ENCODE measurements at places on chromosomes 3 and 15. TPM values are rescaled to one million over a fixed set of nuclear protein-coding genes. Genes with fewer than 3 reads are reported as not detected.
A peak's percentile ranks its signal among the peaks of the same experiment; 100 is the strongest.

GRCh38 chr3:160378331-160379109 lies 20.5 kb downstream of the IFT80 start:
- DNase-seq = no peak

DNA sequence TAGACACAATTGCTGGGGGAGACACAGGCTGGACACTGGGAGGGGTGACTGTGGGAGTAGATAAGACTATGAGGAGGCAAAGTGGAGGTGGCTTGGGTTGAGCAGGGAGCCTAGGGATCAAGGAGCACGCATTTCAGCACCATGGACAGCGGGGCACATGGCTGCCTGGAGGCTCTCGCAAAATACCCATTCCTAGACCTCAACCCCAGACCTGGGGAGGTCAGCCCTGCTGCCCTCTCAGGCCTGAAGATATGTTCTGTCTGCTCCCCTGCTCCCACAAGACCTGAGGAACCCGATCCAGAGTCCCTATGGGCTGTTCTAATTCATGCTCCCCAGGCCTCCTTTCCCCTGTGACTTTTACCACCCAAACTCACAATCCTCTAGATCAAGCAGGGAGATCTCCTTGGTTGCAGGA lies 16.0 kb upstream of the CPEB1 start:
- peak; percentile 32 for DNase-seq

- DNase-seq = no peak
Measured at GRCh38 chr3:10775828-10776227, 40.2 kb upstream of the SLC6A11 start.

GRCh38 chr3:187952849-187953248 lies 201.1 kb upstream of the LPP start:
- DNase-seq = no peak

- DNase-seq = peak; percentile 29
Measured at GRCh38 chr15:94417501-94418293, 186.3 kb downstream of the MCTP2 start.

DNA sequence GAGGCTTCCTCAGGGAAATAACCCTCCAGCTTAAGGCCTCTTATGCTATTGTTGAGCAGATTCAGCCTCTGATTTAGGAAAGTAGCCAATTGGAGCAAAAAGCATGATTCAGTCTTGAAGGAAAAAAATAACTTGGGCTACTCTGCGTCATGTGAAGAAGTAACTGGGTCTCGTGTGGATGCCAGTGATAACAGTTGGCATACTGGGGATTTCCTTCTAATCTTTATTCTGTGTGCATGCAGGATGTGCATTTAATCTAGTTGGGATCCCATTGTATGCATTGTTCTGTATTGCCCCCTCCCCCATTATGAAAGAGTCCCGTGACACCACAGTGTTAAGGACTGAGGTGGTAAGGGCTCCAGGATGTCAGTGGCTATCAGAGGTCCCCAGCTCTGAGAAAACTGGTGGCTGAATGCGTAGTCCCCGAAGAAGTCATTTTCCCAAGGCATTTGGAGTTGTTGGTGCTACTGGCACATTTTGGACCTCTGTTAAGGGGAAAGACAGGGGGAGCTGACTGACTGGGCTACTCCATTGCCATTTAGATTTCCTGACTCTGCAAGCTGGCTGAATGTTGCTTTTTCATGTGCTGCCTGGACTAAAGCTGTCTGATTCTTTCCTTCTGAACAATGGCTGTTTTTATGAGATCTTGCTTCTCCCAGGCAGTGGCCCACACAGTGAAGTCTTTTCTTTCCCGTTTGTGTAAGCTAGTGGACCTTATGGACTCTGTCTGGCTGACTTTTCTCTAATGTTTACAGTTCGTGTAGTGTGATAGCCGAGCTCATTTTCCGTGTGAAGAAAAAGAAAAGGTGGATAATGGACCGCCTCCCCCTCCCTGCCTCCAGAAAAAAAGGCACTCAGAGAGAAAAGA lies 38.4 kb upstream of the TRAK1 start:
- DNase-seq = no peak

DNA sequence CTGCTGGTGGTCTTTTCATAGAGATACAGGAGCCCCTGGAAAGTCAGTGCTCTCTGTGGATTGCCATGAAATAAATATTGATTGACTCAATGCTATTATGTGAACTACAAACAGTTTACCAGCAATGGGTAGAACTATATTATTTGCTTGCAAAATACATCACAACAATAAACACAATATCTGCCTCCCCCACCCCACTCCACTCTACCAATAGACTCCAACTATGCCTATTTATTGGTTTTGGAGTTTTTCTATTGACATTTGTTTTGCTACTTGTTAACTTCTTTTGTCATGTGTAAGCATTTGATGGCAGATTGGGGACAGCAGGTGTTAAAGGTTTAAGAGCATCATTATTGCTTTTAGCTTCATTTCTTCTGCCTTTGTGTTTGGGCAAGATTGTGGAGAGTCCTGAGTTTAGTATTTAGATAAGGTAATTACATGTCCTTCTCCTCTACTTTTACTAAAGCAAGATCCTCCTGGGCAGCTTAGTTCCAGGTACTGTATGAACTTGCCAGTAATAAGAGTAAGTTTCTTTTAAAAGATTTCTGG lies 8.3 kb downstream of the FNDC3B start:
- no peak for DNase-seq

GRCh38 chr3:67947808-67948508 lies 293.5 kb upstream of the SUCLG2 start:
- DNase-seq = no peak

DNA sequence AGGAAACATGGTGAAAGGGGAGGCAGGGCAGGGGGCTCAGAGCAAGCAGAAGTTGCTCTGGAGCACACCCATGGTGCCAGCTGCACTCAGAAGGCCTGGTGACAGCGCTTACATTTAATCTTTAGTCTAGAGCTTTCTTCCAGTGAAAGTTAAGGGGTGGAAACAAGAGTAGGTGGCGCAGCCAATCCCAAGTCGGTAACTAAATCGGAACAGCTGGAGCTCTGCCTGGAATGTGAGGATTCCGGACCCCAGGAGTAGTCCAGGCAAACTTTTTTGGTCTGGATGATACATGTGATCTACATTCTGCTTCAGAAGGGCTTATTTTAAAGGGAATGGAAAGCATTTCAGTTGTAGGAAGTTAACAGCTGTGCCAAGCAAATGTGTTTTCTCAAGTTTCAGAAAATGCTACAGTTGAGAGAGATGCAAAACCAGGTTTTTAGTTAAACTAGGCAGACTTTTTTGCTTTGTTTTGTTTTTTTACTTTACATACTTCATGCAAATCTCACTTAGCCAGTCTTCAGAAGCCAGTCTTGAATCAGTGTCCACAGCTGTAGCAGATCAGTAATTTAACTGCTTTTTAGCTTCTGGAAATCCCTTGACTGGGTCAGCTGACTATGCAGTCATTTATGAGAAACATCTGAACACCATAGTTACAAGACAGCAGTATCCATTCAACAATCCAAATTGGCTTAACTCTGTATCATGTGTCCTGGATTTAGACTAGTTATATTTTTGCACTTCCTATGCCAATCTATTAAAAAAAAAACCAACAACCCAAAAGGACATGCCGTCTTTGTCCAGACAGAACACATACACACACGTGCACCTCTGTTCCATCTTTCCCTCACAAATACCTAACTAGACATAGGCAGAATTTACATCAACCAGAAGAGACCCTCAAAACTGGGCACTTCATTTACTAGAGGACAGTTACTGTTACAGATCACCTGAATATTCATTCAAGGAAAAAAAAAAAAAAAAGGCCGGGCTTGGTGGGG lies 33.2 kb downstream of the ZNF106 start:
- DNase-seq = peak; percentile 98

GRCh38 chr15:51759557-51760070 lies 8.2 kb downstream of the TMOD2 start:
- DNase-seq = peak; percentile 93

DNA sequence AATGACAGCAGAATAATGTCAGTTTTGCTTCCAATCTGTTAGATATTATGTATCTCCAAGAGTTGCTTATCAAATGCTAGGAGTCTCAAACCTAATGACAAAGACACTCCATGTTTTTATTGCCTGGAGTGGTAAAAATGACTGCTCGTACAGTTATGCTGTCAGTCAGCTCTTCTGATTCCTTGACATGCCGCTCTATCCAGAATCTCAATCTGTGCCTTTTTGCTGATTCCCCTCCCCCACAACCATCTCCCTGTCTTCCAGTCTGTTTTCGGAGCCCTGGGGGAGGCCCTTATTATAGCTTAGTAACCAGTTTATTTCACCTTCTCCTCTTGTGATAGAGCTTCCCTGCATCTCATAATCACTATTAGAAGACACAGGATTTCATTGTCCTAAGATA lies 2.6 kb downstream of the MKRN2 start:
- DNase-seq = no peak

DNA sequence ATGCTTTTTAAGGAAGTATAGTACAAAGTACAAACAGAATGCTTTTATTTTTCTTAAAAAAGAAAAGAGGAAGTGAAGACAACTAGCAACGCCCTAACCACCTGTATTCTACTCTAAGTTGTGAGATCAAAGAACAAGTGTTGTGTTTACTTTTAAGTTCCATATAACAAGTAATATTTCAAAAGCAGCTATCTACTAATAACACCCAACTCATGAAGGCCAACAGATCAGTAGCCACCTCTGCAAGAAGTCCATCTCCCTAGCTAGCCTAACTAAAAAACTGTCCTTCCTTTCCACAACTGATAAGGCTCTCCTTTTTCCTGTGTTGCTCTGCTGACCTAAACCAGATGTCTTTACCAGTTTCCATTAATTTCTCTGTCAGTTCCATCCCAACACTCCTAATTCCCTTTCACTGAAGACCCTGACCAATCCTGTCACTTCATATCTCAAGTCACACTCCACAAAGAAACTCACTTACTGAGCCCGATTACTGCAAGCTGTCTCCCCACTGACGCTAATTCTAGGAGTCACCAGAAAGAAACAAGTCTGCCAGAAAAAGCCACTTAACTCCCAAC lies 26.9 kb downstream of the PHC3 start:
- no peak for DNase-seq

GRIP2 gene
- 22.2 TPM for polyA plus RNA-seq

CCR8 gene
- polyA plus RNA-seq = not detected

OR5K2 gene
- not detected for polyA plus RNA-seq

TUSC7 gene
- polyA plus RNA-seq = not detected

TMED3 gene
- 49.0 TPM for polyA plus RNA-seq

COL6A5 gene
- polyA plus RNA-seq = 0.01 TPM

CSTA gene
- polyA plus RNA-seq = 0.75 TPM

ACTRT3 gene
- 2.8 TPM for polyA plus RNA-seq

All from muscle of back (tissue), 13 donors.